ENCODE measurements at places on chromosomes 7 and 10. TPM values are rescaled to one million over a fixed set of nuclear protein-coding genes. Genes with fewer than 3 reads are reported as not detected.

DNA sequence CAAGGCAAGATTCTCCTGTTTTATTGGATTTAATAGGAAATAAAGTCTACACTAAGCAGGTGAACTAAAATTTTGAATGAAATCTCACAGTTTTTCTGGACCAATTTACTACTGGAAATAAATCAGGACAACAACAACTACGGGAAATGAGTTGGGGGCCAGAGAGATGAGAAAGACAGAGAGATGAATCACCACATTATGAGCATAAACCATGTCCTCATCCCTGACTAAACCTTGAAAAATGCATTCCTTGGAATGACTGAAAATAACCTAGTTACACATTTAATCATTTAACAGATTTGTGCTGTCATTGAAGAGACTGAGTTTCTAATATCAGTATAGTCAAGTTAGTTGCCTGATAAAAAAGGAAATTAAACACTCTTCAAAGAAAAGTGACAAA lies 608.4 kb upstream of the KCND2 start:
- no peak for DNase-seq

GRCh38 chr10:66294538-66294937 lies 631.3 kb upstream of the LRRTM3 start:
- no peak for DNase-seq

- no peak for DNase-seq
Observed at GRCh38 chr10:131063311-131063710, 248.2 kb downstream of the TCERG1L start.

- DNase-seq: no peak
Observed at GRCh38 chr7:87223666-87224065, 4.1 kb upstream of the TMEM243 start.

GRCh38 chr10:111281516-111281915 lies 204.7 kb downstream of the ADRA2A start:
- DNase-seq: no peak

TMEM213 gene
- polyA plus RNA-seq: 0.60 TPM

DNA sequence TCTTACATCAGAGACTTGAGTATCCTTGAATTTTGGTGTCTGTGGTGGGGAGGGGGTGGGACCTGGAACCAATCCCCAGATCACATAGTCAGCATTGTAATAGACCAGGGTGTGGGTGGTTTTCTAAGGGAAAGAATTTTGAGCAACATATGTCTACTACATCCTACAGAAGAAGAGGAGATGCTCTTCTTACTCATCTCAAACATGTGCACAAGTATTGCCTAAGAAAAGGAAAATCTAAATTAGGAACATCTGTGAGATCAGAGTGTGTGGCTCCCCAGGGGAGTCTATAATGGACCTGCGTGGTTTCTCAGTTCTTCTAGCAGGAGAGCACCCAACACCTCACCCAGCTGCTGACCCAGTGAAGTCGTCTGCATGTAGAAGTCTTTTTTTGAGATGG lies 148.8 kb downstream of the CCDC3 start:
- DNase-seq: no peak

GATA3 gene
- polyA plus RNA-seq: 3.6 TPM

SBDS gene
- polyA plus RNA-seq: 132 TPM

- DNase-seq: no peak
Observed at GRCh38 chr10:125156739-125157480, 3.5 kb downstream of the CTBP2 start.

SLC18A3 gene
- polyA plus RNA-seq: not detected

- no peak for DNase-seq
Observed at GRCh38 chr7:98399890-98400541, 874 bp downstream of the BAIAP2L1 start.

SUN3 gene
- polyA plus RNA-seq: not detected

UBTD1 gene
- 6.9 TPM for polyA plus RNA-seq

- no peak for DNase-seq
Observed at GRCh38 chr10:33142295-33142694, 184.3 kb upstream of the ITGB1 start.

DNA sequence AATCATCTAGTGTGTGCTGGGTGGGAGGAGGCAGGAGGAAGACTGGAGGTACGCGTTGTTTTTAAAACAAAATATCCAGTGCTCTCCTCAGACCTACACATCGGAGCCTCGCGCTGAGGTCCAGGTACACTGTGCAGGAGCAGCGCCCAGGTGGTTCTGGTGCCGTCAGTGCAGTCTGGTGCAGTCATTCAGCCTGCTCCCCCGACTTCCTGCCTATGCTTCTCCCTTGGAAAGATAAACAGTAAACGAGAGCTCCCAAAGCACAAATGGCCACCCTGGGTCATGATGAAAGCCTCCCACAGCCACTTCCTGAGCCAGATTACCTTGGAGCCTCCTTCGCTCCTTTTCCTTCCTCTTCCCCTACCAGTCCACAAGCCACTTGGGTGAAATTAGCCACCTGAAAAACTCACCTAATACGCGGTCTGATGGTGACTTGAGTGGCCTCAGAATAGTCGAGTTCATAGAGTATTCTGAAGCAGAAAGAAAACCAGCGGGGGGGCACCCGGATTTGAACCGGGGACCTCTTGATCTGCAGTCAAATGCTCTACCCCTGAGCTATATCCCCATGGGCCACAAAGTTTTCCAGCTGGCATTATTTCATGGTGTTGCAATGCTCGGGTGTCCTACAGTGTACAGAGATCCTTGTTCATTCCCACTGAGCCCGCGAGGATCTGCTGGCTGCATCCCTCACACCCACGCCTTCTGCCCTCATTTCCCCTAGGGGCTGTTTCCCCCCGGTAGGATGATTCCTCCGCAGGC lies 82.5 kb downstream of the ZNF467 start:
- DNase-seq: no peak

DNA sequence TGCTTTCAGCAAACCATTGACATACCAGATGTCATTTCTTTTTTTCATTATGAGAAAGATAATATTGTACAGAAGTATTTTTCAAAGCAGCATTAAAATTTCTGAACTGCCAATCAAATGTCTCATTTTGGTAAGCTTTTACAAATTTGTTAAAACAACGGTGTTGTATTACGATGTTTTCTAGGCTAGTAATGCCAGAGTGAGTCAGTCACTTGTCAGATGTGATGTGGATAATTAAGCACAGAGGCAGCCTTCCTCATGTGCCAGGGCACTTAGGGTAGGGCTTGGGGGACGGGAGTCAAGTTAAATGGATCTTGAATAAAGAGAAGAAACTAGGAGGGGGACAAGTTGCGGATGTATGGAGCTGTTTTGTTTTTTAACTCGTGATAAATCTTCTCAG lies 10.1 kb downstream of the PSTK start:
- DNase-seq: no peak

PALD1 gene
- 11.8 TPM for polyA plus RNA-seq

DNA sequence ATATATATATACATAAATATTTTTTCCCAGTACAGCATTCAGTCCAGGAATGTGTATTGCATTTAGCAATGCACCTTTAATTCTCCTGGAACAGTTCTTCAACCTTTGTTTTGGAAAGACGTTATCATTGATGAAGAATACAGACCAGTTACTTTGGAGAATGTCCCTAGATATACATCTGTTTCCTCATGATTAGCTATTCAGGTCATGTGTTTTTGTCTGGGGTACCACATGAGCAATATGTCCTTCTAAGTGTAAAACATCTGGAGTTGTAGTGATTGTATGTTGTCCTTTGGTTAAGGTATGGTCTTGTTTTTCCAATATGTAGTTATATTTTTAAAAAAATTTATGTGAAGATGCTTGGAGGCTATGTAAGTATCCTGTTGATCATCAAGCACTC lies 10.2 kb downstream of the BZW2 start:
- DNase-seq: no peak

PON1 gene
- 1.0 TPM for polyA plus RNA-seq

DPYSL4 gene
- 18.7 TPM for polyA plus RNA-seq

DNA sequence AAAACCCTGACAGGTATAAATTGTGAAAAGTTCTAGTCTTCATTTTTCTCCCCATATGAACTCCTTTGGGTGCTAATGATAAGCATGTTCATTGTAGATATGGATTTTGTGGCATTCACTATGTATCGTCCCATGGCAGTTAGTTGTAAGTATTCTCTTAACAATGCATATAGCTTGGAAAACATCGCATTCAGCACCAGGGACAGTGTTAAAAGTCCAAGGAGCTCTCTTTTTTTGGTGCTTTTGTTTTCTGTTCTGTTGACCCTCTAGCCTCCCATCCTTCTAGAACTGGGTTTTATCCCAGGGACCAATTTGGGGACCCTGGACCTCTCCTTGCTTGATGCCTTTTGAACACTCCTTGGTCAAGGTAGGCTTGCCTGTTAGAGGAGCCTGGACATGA lies 37.7 kb downstream of the INSYN2A start:
- DNase-seq: no peak

- no peak for DNase-seq
Observed at GRCh38 chr7:88200789-88201188, 19.0 kb downstream of the SRI start.

OR6B1 gene
- polyA plus RNA-seq: not detected

DNA sequence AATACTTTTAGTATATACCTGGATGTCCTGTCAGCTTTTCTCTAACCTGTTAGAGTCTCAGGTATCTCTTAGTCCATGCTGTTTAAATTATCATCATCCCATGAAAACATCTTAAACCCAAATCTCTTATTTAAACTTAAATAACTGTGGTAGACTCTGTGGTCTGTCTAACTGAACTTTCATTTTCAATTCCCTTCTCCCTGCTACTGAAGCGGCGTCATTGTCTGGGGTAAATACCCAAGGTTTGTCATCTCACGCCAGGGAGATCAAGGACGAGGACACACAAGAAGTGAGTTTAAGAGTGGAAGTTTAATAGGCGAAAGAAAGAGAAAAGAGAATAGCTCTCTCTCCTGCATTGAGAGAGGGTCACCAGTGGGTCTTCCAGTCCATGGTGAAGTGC lies 804.4 kb upstream of the CELF2 start:
- DNase-seq: no peak

DNA sequence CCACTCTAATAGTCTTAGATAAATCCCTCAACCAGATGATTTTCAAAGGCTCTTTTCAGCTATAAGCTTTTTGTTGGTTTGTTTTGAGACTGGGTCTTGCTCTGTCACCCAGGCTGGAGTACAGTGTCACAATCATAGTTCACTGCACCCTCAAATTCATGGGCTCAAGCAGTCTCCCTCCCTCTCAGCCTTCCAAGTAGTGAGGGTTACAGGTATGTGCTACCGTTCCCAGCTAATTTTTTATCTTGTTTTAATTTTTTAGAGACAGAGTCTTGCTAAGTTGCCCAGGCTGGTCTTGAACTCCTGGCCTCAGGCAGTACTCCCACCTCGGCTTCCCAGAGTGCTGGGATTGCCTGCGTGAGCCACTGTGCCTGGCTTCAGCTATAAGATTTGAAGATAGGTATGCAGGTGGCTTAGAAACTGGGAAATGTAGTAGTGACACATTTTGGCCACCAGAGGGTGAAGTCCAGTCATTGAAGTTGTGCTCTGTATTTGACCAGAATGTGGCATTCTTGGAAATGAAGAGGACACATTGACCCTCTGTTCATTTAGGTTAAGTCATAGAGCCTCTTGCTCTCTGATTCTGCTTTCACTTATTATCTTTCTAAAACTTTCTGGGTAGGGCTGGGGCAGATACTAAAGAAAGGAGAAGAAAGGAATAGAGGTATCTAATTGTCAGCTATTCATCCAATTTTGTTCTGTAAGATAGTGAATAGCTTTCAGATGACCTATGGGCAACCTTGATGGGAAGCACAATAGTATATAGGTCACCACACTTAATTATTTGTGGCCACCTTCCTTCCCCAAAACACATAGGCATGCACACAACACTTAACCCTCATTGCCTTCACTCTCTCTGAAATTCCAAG lies 36.0 kb downstream of the R3HCC1L start:
- DNase-seq: peak; percentile 20

NODAL gene
- polyA plus RNA-seq: 0.23 TPM

All from left renal pelvis (tissue), 4 donors.